ENCODE measurements at places on chromosomes 11 and 22.

DNA sequence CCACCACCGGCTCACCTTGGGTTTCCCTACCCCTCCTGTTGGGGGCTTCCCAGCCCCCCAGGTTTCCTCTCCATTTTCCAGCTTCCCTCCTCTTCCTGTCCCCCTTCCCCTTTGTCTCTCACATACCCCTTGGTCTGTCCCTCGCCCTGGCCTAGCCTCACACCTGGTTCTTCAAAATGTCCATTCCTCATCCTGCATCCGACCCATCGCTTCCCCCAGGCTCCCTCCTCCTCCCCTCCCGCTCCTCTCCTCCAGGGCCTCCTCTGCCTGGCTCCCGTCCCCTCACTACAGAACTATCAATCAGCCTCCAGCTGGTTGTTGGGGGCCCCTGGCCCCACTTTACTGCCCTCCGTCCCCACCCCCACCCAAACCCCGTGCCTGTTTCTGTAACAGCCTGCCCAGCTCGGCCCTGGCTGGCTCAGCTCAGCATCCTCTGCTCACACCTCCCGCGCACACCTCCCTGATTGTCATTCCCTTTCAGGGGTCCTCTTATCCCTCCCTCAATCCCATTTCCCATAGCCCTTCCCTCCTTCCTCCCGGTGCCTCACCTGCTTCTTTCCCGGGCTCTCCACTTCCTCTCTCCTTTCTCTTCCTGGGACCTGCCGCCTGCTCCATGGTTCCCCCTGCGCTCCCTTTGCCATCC, 1.2 kb downstream of the CNIH2 start:
- DNase-seq, result no peak

- DNase-seq, result no peak
Measured at GRCh38 chr11:111734101-111734953, 31.9 kb downstream of the PPP2R1B start.

- no peak for DNase-seq
Measured at GRCh38 chr11:35050541-35050995, 88.4 kb upstream of the CD44 start.

DNA sequence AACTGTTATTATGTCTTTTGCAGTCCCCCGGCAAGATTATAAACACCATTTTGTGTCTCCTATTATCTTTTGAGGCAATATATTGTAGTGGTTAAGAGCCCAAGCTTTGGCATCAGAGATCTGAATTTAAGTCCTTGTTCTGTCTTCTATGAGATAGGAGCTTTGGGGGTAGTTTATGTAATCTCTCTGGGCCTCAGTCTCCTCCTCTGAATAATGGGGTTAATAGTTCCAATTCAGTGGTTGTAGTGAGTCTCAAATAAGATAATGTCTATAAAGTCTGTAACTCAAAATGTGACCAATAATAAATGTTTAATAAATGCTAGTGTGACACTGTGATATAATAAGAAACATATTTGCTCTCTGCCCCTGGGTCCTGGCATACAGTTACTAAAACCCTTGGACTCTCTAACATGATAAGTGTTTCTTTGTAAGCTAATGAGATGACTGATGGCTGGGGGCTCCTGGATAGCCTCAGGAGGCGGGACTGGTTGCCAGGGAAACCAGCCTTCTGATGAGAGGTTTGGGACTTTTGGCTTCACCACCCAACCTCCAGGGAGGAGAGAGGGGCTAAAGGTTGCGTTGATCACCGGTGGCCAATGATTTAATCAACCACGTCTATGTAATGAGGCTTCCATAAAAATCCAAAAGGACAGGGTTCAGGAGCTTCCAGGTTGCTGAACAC, 183.4 kb upstream of the MTMR2 start:
- DNase-seq, result no peak

DNA sequence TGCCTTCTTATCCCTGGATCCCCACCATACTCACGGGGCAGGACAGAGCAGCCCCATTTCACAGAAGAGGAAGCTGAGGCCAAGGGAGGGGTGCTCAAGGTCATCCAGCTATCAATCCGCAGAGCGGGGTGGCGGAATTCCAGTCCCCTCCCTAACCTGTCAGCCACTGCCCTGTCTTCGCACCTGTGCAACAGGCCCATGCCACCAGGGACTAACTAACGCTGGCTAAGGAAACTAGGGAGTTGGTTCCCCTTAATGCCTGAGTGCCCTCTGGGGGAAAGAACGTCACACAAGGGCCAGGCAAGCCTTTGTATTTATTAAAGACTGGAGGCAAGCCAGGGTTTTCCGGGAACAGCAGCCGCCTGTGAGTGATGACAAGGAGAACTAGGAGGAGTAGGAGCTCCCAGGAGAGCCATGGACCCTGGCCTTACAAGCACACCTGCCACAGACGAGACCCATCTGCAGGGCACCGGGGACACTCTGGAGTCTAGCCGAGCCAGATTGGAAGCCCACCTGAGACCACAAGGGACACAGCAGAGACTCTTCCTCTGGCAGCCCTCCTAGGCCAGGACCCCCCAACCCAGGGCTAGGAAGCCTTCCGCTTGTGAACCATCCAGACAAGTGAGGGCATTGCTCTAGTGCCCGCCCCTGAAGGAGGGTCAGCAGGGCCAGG, 64.4 kb downstream of the MYH9 start:
- DNase-seq, result no peak

- no peak for DNase-seq
Measured at GRCh38 chr11:133383201-133383600, 149.1 kb downstream of the OPCML start.

GRCh38 chr22:36239150-36239400, 252 bp downstream of the APOL2 start:
- no peak for DNase-seq

DNA sequence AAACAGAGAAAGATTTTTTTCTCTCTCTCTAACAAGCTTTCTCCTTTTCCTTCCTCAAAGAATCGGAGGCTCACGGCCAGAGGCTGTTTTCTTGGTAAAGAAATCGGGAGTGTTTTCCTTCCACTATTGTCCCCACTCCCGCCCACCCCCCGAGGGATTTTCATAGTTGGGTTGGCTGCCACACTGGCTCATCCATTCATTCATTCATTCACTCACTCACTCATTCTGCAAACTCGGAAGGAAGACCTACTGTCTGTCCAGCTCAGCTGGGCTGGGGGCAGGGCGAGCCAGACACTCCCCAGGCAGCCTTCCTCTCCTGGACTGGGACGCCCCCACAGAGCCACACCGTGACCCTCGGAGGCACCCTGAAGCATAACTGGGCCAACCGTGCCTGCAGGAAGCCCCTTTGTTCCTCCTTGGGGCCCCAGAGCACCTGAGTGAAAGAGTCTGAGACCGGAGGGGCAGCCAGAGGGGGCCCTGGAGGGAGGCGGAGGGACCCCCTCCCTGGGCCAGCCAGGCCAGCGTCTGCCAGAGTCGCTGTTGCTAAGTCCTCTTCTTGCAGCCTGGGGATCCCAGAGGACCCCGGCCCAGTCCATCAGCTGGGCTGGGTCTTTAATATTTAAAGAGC, 17.0 kb downstream of the CDKN1C start:
- no peak for DNase-seq

DNA sequence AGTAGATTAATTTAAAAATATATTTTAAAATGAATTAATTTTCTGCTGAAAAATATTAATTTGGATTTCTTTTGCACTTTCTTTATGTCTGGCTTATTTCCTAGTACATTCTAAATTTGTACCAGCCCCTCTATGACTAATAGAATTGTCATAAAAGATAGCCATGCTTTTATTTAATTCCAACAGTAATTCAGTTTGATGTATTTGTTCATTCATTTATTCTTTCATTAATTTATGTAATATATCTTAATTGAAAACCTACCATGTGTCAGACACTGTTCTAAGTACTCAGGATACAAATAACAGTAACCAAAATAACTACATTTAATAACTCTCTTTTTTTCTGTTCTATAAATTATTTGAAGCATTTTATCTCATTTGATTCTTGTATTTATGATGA, 264.0 kb upstream of the CCDC179 start:
- DNase-seq, result no peak

DNA sequence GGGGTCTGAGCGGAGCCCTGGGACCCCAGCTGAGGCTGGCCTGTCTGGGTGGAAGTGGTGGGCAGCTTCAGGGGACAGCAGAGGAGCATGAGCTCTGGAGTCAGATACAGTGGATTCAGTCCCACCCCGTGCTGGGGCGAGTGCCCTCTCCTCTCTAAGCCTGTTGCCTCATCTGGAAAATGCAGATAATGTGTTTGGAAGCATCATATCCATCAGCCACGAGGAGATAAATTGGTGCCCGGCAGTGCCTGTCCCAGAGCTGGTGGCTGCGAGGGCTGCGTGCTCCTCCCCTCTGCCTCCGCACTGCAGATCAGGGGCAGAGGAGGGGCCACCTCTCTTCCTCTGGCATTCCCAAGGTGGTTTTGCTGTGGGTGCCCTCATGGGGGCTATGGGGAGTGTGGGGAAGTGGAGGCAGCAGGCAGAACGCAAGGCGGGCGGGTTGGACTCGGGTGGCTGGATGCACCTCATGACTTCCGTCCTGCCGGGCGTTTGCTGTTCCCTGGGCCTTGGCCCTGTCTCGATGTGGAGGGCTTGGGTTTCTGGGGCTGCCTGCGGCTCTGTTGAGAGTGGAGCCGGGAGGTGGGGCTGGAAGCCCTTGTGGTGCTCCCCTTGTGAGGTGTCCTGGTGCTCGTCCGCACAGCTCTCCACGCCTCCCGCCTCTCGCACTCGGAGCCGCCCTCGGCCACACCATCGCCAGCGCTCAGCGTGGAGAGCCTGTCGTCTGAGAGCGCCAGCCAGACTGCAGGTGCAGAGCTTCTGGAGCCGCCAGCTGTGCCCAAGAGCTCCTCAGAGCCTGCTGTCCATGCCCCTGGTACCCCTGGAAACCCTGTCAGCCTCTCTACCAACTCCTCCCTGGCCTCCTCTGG, 20.9 kb downstream of the MICALL1 start:
- DNase-seq, result no peak

- DNase-seq, result no peak
Measured at GRCh38 chr11:83662494-83662893, 376.3 kb upstream of the CCDC90B start.

DNA sequence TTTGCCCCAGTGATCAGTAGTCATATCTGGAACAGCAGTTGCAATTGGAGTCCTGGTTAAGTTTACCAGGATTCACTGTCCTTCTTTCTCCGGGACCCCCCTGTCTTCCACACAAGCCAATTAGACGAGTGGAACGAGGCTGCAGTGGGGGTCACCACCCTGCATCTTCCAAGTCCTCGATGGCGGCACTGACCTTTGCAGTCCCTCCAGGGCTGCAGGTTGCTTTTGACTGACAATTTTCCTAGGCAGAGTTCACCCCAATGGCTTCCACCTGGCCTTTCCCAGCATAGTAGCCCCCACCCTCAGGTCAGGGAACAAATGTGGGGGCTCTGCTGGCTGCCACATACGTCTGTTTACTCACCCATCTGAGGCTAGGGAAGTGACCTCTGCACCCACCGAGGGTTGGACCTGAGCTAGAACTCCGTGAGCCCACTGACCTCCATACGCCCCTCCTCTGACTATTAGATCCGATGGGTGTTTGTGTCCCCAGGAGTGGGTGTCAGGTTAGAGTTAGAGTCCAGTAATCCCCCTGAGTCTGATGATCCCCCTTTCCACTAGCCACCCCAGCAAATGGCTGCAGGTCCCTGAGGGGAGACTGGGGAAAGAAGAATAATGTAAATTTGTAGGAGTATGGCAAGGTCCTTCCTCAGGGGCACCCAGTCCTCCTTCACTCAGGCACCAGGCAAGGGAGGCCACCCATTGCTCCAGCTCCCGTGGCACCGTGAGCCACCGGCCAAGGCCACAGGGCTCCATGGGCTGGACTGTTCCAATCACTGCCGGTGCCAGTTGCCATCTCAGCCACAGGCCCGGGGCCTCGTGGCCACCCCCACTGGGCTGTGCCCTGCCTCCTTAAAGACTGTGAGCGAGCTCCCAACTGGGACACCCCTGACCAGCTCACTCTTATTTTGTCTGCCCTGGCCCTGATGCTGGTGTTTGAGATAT, 5.5 kb downstream of the C11orf21 start:
- no peak for DNase-seq

- DNase-seq, result no peak
Measured at GRCh38 chr11:47348859-47349258, 3.6 kb downstream of the MYBPC3 start.

GRCh38 chr11:116776522-116776984, 3.8 kb upstream of the BUD13 start:
- no peak for DNase-seq

GRCh38 chr11:88508759-88509581, 171.4 kb upstream of the CTSC start:
- DNase-seq, result peak; percentile 6

DNA sequence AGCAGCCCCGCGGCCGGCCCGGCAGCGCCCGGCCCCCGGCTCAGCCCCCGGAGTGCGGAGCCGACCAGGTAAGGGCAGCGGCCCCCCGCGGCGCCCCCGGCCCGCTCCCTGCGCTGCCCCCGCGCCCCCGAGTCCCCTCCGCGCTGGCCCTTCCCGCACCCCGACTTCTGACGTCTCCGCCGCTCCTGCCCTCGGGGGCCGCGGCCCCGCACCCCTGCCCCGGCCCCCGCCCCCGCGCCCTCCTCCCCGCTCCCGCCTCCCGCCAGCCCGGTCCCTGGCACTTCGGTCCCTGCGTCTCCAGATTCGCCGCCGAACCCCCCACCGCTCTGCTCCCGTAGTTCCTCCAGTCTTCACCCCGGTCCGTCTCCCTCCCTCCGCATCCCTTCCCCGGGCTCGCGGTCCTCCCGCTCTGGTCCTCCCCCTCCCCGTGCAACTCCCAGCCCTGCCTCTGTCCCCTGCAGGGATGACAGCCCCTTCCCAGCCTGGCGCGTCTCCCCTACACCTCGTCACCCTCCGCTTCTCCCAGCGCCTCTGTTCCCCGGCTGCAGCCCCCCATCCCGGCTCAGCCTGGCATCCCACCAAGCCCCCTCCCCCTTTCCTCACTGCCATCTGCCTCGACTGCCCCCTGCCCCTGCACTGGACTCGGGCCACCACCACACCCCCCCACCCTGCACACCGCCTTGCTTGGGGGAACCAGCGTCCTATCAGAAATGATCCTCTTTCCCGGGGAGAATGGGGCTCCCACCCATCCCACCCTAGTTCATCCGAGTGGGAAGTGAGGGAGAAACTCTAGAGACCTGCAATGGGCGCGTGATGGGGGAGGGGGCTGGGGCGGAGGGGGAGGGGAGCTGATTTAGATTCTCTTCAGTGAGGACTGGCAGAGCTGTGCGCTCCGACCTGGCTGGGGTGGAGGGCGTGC, 531 bp downstream of the GRIK4 start:
- no peak for DNase-seq

- no peak for DNase-seq
Measured at GRCh38 chr22:33842421-33843094, 77.7 kb downstream of the LARGE1 start.

- DNase-seq, result no peak
Measured at GRCh38 chr11:8760896-8761295, 78.3 kb downstream of the RPL27A start.

DNA sequence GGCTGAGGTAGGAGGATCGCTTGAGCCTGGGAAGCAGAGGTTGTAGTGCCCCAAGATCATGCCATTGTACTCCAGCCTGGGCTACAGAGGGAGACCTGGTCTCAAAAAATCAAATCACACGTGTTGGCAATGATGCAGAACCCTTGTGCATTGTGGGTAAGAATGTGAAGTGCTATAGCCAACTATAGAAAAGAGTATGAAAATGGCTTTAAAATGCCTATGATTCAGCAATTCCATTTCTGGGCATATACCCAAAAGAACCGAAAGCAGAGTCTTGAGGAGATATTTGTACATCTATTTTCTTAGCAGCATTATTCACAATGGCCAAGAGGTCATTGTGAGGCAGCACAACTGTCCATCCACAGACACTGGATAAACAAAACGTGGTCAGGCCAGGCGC, 2.6 kb upstream of the FADS3 start:
- no peak for DNase-seq

All from activated CD4-positive, alpha-beta T cell treated with anti-CD3 and anti-CD28 coated beads for 24 hours (primary cell).